Activated naive CD8-positive, alpha-beta T cell treated with anti-CD3 and anti-CD28 coated beads for 36 hours (primary cell): ENCODE measurements at places on chromosomes 6 and 20.

- no peak overlapping the region for H3K27ac ChIP-seq
- H3K4me1 ChIP-seq: no peaks in the 10 kb centered on the region
- peaks cover 36% of the 10 kb centered on the region for H3K36me3 ChIP-seq
- H3K27me3 ChIP-seq: no peaks in the 10 kb centered on the region
Observed at GRCh38 chr6:1832358-1832757, 222.6 kb downstream of the FOXC1 start.

GRCh38 chr20:50302341-50303057 is 111.9 kb downstream of the CEBPB start:
- no peak overlapping the region for H3K27ac ChIP-seq
- no peaks in the 10 kb centered on the region for H3K36me3 ChIP-seq
- no peak overlapping the region for H3K4me3 ChIP-seq
- no peak for DNase-seq

- no peak for DNase-seq
- H3K4me3 ChIP-seq: no peak overlapping the region
- H3K27me3 ChIP-seq: no peaks in the 10 kb centered on the region
- H3K27ac ChIP-seq: no peak overlapping the region
Observed at GRCh38 chr6:14673201-14673600, 555.6 kb downstream of the CD83 start.

GRCh38 chr6:101876431-101876830 is 482.9 kb downstream of the GRIK2 start:
- H3K27ac ChIP-seq: no peak overlapping the region
- no peaks in the 10 kb centered on the region for H3K27me3 ChIP-seq
- no peak for DNase-seq
- H3K4me1 ChIP-seq: no peaks in the 10 kb centered on the region
- no peak overlapping the region for H3K4me3 ChIP-seq
- no peaks in the 10 kb centered on the region for H3K36me3 ChIP-seq

DNA sequence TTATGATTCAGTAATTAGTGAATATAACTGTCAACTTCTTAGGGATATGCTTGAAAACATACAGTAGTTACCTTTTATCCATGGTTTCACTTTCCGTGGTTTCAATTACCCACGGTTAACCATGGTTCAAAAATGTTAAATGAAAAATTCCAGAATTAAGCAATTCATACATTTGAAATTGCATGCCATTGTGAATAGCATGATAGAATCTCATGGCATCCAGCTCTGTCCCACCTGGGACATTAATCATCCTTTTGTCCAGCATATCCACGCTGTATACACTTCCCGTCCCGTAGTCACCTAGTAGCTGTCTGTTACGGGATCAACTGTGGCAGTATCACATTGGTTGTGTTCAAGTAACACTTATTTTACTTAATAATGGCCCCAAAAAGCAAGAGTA is 781.7 kb upstream of the CITED2 start:
- H3K4me1 ChIP-seq: no peaks in the 10 kb centered on the region
- H3K4me3 ChIP-seq: no peak overlapping the region
- no peak for DNase-seq
- no peaks in the 10 kb centered on the region for H3K27me3 ChIP-seq

GRCh38 chr6:162416831-162417537 is 310.6 kb downstream of the PRKN start:
- peaks cover 3% of the 10 kb centered on the region for H3K36me3 ChIP-seq
- DNase-seq: no peak
- no peak overlapping the region for H3K27ac ChIP-seq

DNA sequence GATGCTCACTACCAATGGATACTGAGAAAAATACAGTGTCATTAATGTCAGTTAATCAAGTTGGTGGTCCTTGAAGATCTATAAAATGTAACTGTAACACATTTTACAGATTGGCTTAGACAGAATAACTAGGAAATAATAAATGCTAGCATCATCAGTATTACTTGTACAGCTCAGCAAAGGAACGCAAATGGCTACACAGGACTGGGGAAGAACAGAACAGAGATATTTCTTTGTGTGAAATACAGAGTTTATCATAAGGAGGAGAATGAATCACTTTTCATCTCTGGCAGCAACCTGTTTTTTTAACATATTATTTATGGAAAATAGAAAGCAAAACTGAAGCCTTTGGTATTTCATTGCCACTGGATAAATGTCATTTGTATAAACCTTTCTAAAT is 8.2 kb upstream of the QKI start:
- no peaks in the 10 kb centered on the region for H3K27me3 ChIP-seq
- H3K4me1 ChIP-seq: peaks cover 13% of the 10 kb centered on the region
- H3K36me3 ChIP-seq: peaks cover 3% of the 10 kb centered on the region
- H3K4me3 ChIP-seq: peak overlapping the region; percentile 77
- peak overlapping the region; percentile 30 for H3K27ac ChIP-seq

DNA sequence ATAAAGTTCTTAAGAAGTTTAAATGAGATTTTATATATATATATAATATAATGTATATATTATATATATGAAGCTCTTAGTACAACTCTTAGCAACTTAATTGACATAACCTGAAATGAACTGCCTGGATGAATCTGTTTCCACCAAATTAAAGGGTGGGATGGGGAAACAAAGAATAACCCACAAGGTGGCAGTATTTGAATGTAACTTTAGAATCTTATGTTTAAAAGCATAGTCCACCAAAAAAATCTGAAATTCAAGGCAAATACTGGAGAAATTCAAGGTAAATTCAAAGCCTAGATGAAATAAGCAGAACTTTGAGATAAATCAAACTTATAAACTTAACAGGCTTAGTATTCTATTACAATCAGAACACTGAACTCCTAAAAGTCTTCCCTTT is 4.4 kb upstream of the IBTK start:
- no peak overlapping the region for H3K4me3 ChIP-seq
- peaks cover 5% of the 10 kb centered on the region for H3K27me3 ChIP-seq
- H3K4me1 ChIP-seq: peaks cover 7% of the 10 kb centered on the region
- no peak for DNase-seq

GRCh38 chr6:148578837-148579565 is 167.8 kb upstream of the UST start:
- H3K4me3 ChIP-seq: no peak overlapping the region
- no peaks in the 10 kb centered on the region for H3K36me3 ChIP-seq
- H3K4me1 ChIP-seq: no peaks in the 10 kb centered on the region

GRCh38 chr6:26532699-26533531 is 5.3 kb upstream of the HMGN4 start:
- peak overlapping the region; percentile 95 for H3K27ac ChIP-seq
- H3K36me3 ChIP-seq: peaks cover 4% of the 10 kb centered on the region
- DNase-seq: peak; percentile 85
- peaks cover 46% of the 10 kb centered on the region for H3K4me1 ChIP-seq

DNA sequence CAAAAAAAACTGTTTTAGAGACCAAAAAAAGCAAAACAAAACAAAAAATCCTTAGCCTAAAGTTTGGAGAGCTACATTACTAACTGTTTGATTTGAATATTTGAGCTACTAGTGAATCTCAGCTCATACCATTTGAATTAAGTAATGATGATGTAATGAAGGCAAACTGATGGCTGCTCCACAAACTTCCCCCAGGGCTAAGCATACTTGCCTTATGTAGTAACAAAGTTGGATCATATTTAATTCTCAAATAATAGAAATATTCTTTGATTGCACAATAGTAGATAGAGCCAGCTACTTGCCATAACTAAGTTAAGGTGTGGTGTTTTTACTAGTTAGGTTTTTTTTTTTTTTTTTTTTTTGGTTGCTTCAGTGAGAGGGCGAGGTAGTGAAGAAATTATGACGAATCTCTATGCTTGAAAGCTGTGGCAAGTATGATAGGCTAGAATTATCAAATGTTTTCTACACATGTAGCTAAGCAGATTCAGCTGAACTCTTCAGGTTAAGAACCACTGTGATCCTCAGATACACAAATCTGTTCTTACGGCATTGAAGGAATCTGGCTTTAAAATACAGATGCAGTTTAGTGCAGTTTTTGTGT is 2.9 kb downstream of the RAB32 start:
- H3K4me3 ChIP-seq: no peak overlapping the region
- no peak for DNase-seq
- H3K4me1 ChIP-seq: peaks cover 5% of the 10 kb centered on the region
- peaks cover 45% of the 10 kb centered on the region for H3K27me3 ChIP-seq

- no peaks in the 10 kb centered on the region for H3K36me3 ChIP-seq
- no peak overlapping the region for H3K4me3 ChIP-seq
- H3K4me1 ChIP-seq: no peaks in the 10 kb centered on the region
- no peaks in the 10 kb centered on the region for H3K27me3 ChIP-seq
- no peak for DNase-seq
Observed at GRCh38 chr6:65450451-65450850, 256.6 kb downstream of the EYS start.

DNA sequence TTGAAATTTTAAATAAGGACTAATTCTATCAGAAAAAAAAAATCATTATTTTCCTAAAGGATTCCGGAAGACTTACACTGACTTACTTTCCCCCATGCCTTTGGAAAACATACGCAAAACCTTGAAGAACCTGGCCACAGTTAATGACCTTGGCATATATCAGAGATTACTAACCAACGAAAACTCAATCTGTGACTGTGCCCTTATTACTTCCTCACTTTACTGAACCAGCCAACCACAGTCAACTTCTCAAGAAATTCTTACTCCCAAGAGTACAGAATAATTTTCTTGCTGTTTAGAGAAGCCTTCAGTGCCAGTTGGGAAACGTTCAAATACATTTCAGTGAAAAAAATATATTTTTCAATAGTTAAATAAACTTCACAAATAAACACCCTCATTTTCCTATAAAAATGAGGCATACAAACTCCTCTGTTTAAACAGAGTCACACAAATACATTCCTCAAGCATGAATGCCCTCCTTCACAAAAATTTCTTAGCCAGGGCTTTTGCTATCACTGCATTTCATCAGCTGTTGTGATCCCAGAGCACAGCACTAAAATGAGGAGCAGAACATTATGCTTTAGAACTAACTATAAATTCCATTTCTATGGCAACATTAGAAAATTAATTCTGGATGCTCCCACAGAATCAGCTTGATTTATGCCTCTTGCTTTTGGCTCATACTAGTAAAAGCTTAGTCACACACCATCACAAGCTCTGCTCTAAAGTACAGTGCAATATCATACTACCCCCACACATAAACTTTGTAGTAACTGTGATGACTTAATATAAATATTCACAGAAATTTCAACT is 117.6 kb downstream of the DST start:
- H3K36me3 ChIP-seq: no peaks in the 10 kb centered on the region
- DNase-seq: no peak
- no peak overlapping the region for H3K27ac ChIP-seq
- no peak overlapping the region for H3K4me3 ChIP-seq
- H3K27me3 ChIP-seq: no peaks in the 10 kb centered on the region

DNA sequence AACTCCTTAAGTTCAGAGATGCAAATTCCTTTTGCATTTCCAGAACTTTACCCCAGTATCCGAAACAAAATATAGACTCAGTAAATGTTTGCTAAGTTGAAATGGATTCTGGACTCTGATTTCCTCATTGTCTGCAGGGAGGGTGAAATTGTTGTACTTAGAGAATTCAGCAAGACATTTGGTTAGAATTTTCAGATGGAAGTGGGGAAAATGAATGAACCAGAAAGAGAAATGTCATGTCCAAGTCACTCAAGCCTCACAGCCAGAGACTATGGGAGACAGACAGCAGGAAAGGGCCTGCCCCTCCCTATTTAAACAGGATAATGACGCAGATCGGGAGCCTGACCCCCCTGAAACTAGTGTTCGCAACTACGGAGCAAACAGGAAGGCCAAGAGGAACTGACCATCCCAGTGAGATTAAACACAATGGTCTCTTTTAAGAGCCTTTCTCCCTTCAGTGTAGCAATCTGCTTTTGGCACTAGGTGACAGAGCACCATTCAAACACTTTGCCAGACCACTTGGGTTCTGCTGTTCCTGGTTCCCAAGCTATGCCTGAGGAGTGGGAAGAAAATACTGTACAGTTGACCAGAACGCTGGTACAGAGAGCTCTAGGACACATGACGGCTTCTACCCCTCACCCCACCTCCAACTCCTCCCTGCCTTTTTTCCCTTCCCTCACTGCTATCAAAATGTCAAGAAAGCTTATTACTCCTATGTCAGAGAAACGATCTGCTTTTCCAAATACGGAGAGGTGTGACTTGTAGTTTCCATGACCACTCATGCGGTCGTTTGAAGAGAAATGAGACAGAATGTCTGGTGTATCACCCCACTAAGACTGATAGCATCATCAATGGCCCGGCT is 13.7 kb downstream of the NEDD9 start:
- DNase-seq: no peak
- H3K36me3 ChIP-seq: peaks cover 32% of the 10 kb centered on the region
- H3K27ac ChIP-seq: no peak overlapping the region
- H3K27me3 ChIP-seq: no peaks in the 10 kb centered on the region
- H3K4me3 ChIP-seq: no peak overlapping the region

DNA sequence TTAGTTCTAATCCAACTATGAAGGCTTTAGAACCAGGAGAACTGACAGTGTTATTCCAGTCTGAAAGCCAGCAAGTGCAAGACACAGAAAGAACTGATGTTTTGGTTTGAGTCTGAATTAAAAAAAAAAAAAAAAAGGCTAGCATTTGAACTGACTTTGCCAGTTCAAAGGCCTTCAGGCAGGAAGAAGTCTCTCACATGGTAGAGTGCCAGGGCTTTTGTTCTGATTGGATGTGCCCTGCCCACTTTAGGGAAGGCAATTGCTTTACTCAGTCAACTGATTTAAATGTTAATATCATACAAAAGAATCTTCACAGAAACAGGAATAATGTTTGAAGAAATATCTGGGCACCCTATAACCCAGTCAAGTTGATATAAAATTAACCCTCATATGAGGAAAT is 212.2 kb downstream of the HIVEP2 start:
- peaks cover 26% of the 10 kb centered on the region for H3K4me1 ChIP-seq
- peaks cover 7% of the 10 kb centered on the region for H3K36me3 ChIP-seq
- H3K27me3 ChIP-seq: no peaks in the 10 kb centered on the region
- H3K4me3 ChIP-seq: no peak overlapping the region

GRCh38 chr6:20933057-20933788 is 399.0 kb downstream of the CDKAL1 start:
- no peak overlapping the region for H3K4me3 ChIP-seq
- no peaks in the 10 kb centered on the region for H3K27me3 ChIP-seq
- H3K4me1 ChIP-seq: no peaks in the 10 kb centered on the region
- no peak for DNase-seq

DNA sequence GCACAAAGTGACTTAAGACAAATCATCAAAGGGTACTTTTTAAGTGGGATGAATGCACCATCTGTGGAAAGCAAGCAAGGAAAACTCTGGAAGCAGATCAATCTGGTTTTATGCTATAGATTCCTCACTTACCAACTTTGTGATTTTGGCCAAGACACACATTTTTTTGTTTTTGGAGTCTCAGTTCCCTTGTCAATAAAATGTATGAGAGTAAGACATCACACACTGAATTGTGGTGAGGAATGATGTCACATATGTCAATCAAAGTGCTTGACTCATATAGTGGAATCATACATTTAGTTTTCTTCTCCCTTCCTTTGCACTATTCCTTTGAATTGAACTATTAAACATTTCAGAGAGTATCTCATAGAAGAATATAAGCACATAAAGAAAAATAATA is 620.5 kb upstream of the CITED2 start:
- no peaks in the 10 kb centered on the region for H3K36me3 ChIP-seq
- DNase-seq: no peak
- no peak overlapping the region for H3K4me3 ChIP-seq
- no peak overlapping the region for H3K27ac ChIP-seq

GRCh38 chr6:18536591-18537055 is 149.5 kb downstream of the RNF144B start:
- H3K36me3 ChIP-seq: no peaks in the 10 kb centered on the region
- H3K27me3 ChIP-seq: peaks cover 40% of the 10 kb centered on the region
- DNase-seq: no peak
- no peak overlapping the region for H3K4me3 ChIP-seq

- H3K27me3 ChIP-seq: peaks cover 33% of the 10 kb centered on the region
- H3K27ac ChIP-seq: no peak overlapping the region
- H3K36me3 ChIP-seq: no peaks in the 10 kb centered on the region
- no peak for DNase-seq
Observed at GRCh38 chr6:99232056-99232455, 117.4 kb downstream of the FAXC start.
